NCI-H510A treated with DMSO at 0.1 percent for 48 hours (cell line): ENCODE measurements at places on chromosomes 1 and 21.

DNA sequence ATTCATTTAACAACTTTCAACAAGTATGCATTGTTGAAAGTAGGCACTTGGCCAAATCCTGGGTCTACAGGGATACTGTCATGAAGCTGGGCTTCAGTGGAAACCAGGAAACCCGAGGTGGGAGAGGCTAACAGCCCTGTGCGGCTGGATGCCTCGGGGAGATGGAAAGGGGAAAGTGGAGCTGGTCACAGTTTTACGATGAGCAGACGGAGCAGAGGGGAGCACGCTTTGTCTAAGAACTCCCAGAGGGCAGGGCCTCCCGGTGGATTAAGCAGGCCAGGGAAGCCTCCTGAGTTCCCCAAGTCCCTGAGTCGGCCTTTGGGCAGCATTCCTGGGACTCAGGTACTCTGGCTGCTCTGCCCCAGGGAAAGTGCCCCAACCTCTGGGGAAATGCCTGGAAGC is 23.8 kb downstream of the STUM start:
- no peak for DNase-seq

DNA sequence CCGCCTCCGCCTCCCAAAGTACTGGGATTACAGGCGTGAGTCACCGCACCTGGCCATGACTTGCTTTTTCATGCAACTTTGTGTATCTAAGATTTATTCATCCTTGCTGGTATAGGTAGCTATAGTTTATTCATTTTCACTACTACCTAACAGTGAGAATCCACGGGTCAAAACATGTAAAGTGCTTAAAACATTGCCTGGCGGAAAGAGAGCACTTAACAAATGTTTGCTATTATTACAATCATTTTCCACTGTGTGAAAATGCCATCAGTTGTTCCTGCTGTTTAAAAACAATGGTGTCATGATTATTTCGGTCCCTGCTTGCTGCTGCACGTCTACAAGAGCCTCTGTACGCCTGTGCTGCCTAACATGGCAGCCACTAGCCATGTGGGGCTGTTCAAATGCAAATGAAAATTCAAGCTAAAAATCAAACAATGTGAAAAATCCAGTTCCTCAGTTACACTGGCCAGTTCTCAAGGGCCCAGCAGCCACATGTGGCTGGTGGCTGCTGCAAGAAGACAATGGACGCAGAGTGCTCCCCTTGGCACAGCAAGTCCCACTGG is 65.1 kb downstream of the CLSTN1 start:
- DNase-seq = no peak

DNA sequence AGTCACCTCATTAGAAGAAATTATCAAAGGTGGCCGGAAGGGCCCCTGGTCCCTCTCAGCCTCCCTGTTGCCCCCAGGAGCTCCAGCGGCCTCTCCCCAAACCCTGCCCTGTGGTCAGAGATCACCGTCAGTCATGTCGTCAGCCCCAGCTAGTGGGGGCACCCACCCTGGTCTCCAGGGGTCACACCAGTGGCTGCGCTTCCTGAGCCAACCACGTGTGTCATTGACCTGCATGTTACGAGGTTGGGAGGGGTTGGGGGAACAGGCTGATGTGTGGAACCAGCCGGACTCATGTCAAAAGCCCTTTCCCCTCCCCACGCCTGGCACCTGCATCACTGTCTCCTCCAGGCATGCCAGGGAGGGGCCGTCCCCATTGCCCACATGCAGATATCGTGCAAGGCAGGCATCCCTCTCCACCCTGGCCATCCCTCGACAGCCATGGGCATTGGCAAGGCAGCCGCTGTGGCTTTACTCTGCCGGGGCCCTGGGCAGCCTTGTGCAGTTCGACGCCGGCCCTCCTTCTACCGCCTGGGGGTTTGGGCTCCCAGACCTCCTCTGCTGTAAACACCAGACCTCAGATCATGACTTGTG is 128.7 kb downstream of the CRYAA start:
- DNase-seq = no peak

DNA sequence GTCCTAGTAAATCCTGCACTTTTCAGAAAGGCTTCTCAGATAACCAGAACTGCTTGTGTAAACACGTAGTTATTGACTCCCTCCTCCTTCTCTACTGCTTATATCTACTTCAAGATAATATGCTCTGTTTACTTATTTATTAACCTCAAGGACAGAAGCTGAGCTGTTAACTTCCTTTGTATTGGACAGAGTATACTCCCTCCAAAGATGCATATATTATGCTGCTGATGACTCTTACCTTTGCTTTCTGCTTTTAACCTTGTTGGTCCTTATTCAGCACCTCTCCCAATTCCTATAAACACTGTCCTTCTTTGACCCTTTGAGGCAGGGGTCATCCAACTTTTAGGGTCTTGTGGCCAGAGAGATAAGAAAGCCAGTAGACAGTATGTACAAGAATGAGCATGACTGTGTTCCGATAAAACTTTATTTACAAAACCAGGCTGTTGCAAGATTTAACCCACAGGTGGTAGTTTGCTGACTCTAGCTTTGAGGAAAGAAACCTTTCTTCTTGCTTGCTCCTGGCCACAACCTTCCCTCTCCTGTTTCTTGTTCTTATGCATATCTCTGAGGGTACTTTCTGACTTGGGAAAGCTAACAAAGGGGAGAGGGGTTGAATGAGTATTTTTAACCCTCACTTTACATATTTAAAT is 4.9 kb downstream of the TPM3 start:
- peak; percentile 47 for DNase-seq
